Neural crest cell (in vitro differentiated cells): ENCODE measurements at places on chromosomes 3 and 15.

GRCh38 chr3:148646126-148646665 lies 51.5 kb upstream of the AGTR1 start:
- no peak for DNase-seq
- no peaks in the 10 kb centered on the region for H3K27me3 ChIP-seq

DNA sequence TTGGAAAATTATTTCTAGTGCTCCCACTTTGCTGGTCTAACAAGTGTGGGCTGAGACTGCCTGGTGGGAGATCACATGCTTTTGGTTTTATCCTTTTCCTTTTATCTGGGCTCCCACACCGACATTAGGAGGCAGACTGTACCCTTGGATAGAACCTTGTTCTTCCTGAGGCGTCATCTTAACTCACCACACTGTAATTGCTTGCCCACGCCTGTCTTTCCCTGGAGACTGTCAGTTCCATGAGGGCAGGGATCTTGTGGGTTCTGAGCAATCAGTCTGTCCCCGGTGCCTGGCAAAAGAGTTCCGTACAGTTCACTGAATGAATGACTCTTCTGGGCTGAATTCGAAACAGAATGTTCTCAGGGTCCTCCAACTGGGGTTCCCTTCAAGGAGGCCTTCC lies 124.6 kb upstream of the ABHD17C start:
- no peak overlapping the region for H3K4me3 ChIP-seq
- H3K36me3 ChIP-seq: peaks cover 22% of the 10 kb centered on the region
- no peak for DNase-seq
- no peaks in the 10 kb centered on the region for H3K27me3 ChIP-seq
- H3K4me1 ChIP-seq: peaks cover 8% of the 10 kb centered on the region

DNA sequence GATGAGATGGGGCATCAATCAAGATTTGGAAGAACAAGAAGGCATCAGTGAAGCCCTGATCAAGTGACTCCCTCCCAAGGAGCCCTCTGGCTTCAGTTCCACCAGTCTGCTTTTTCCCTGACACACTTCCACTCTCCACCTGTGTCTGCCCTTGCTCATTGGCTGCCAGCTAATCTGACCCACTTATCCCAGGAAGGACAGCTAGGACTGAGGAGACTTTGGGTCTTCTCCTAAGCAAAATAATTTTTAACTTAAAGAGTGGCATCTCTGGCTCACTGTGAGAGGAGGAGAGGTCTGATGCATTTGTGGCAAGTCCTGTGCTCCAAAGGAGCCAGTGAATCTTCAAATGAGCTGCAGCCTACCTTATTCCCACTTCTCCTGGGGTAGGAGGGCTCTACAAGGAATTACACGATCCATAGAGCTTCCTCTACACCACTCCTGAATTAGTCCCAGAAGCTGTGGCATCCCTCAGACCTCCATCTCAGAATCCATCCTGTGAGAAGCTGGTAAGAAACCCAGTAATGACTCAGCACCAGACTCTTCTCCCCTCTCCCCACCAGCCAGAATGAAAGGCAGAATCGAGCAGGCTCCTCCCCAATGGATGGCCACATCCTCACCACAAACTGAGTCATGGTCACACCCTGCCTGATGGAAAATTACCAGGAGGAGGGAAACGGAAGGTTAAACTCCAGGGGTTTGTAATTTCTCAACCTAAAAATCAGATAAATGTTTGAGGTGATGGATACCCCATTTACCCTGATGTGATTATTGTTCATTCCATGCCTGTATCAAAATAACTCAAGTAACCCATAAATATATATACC lies 6.3 kb upstream of the PKM start:
- H3K36me3 ChIP-seq: peaks cover 5% of the 10 kb centered on the region
- H3K27me3 ChIP-seq: no peaks in the 10 kb centered on the region
- H3K27ac ChIP-seq: peak overlapping the region; percentile 87
- H3K4me1 ChIP-seq: peaks cover 5% of the 10 kb centered on the region
- H3K4me3 ChIP-seq: no peak overlapping the region

DNA sequence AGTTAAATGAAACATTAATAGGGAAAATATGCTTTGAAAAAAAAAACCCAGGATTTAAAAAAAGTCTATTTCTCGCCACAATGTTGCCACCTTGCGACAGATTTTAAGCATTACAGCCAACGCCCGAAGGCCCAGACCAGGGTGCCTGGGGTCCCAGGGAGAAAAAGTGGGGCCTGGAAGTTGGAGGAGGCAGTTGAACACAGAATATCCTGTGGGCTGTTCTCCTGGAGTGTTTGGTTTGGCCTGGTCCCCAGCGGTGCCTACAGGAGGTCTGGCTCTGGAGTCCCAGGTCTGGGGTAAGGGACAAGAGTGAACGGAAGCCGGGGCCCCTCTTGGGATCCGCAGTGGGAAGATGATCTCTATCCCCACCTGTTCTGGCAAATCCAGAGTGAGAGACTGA lies 3.4 kb downstream of the RNU6-1 start:
- peaks cover 2% of the 10 kb centered on the region for H3K36me3 ChIP-seq
- H3K27me3 ChIP-seq: peaks cover 88% of the 10 kb centered on the region
- H3K4me3 ChIP-seq: peak overlapping the region; percentile 85
- H3K27ac ChIP-seq: no peak overlapping the region
- no peak for DNase-seq

GRCh38 chr3:4471907-4472306 lies 4.8 kb upstream of the SUMF1 start:
- no peaks in the 10 kb centered on the region for H3K36me3 ChIP-seq
- H3K4me1 ChIP-seq: peaks cover 9% of the 10 kb centered on the region
- H3K4me3 ChIP-seq: no peak overlapping the region
- H3K27me3 ChIP-seq: peaks cover 52% of the 10 kb centered on the region
- no peak for DNase-seq

- H3K36me3 ChIP-seq: no peaks in the 10 kb centered on the region
- no peak for DNase-seq
- H3K27ac ChIP-seq: no peak overlapping the region
- H3K27me3 ChIP-seq: no peaks in the 10 kb centered on the region
- H3K4me1 ChIP-seq: peaks cover 9% of the 10 kb centered on the region
Observed at GRCh38 chr3:196124608-196125007, 42.7 kb upstream of the TFRC start.

DNA sequence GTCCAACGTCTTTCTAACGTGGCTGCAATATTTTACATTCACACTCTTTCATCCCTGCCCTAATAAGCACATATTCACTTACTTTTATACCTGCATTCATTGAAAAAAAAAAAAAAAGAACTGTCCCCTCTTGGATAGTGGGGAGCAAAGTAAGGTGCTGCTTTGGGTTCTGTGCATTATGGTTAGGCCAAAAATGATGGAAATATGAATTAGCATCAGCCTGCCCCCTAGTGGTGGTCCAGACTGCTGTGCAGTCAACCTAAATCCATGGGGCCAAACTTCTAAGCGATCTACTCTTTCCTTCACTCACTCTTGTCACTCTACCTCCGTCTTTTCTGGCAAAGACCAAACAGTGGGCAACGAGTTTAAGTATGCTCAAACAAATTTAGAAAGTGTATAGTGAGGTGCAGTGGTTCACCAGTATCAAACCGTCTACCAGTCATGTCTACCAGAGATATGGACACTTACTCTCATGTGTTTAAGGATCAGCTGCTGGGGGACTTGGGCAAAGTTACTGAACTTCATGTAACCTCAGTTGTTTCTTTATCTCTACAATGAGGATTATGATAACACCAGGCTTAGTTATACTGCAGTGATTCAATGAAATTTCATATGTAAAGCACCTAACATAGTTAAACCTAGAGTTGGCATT lies 61.5 kb upstream of the GRM7 start:
- no peak overlapping the region for H3K4me3 ChIP-seq
- H3K4me1 ChIP-seq: no peaks in the 10 kb centered on the region
- no peaks in the 10 kb centered on the region for H3K36me3 ChIP-seq

GRCh38 chr3:18223571-18223970 lies 201.6 kb downstream of the SATB1 start:
- H3K4me1 ChIP-seq: peaks cover 36% of the 10 kb centered on the region
- DNase-seq: no peak
- peak overlapping the region; percentile 90 for H3K27ac ChIP-seq
- H3K36me3 ChIP-seq: no peaks in the 10 kb centered on the region

- H3K27ac ChIP-seq: no peak overlapping the region
- H3K36me3 ChIP-seq: no peaks in the 10 kb centered on the region
- peaks cover 4% of the 10 kb centered on the region for H3K4me1 ChIP-seq
- no peak for DNase-seq
- H3K27me3 ChIP-seq: no peaks in the 10 kb centered on the region
Observed at GRCh38 chr3:179029096-179029495, 42.5 kb downstream of the ZMAT3 start.

DNA sequence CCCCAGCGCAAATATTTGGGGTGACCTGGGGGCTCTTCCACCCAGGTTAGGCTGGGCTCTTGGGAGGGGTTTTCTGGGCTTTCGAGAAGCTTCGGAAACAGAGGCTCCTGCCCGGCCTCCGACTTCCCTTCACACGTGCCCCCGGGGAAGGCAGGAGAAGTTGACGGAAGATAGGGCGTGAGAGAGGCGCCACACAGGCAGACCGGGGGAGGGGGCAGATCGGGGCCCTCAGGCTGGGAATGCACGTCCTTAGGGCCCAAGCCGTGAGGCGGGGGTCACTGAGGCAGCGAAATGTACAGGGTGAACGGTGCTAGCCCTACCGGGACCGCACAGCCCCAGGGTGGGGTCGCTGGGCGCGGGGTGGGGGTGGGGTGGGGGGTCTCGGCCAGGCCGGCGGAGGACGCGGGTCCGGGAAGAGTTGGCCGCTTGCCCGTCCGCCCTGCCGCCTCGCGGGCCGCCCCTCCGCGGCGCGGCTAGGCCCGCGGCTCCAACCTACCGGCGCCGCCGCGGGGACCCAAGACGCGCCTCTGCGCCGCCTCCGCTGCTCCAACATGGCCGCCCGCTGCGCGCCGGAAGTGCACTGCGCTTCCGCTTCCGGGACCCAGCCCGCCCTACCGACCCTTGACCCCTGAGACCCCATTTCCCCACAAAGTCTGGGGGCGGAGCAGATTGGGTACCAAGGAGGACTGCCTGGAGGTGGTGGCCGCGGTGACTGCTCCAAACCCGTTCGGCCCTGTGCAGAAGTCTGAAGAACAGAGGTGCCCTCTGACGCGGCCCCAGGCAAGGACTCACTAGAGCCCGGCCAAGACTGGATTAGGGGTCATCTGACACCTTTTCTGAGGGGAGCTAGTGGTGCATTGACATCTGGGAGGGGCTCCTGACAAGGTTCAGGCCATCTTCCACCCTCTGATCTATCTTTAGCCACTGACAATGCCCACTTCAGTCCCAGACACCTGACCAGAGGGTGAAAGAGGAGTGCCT lies at the start of gene CCDC71:
CCDC71 (minus strand) TSS at position 561 of the 981 bp plus-strand sequence. CDS start 2,123 bp downstream, outside the sequence.
- peaks cover 33% of the 10 kb centered on the region for H3K4me1 ChIP-seq
- peak; percentile 58 for DNase-seq
- peak within 1 kb of the TSS; percentile 91 for H3K27ac ChIP-seq
- H3K36me3 ChIP-seq: peaks cover 9% of the 10 kb centered on the region
- peaks cover 2% of the 10 kb centered on the region for H3K27me3 ChIP-seq
- peak within 1 kb of the TSS; percentile 93 for H3K4me3 ChIP-seq

GRCh38 chr15:20348291-20348899 lies 193.2 kb downstream of the GOLGA6L6 start:
- H3K27me3 ChIP-seq: no peaks in the 10 kb centered on the region
- no peak for DNase-seq
- no peaks in the 10 kb centered on the region for H3K4me1 ChIP-seq
- peaks cover 21% of the 10 kb centered on the region for H3K36me3 ChIP-seq
- no peak overlapping the region for H3K4me3 ChIP-seq
- no peak overlapping the region for H3K27ac ChIP-seq

GRCh38 chr3:129622226-129622874 lies 15.9 kb upstream of the PLXND1 start:
- H3K36me3 ChIP-seq: no peaks in the 10 kb centered on the region
- peaks cover 58% of the 10 kb centered on the region for H3K4me1 ChIP-seq
- no peak overlapping the region for H3K27ac ChIP-seq

- no peak overlapping the region for H3K27ac ChIP-seq
- peaks cover 5% of the 10 kb centered on the region for H3K27me3 ChIP-seq
- H3K4me3 ChIP-seq: no peak overlapping the region
- no peak for DNase-seq
- H3K4me1 ChIP-seq: no peaks in the 10 kb centered on the region
Observed at GRCh38 chr3:143619231-143619630, 229.0 kb downstream of the SLC9A9 start.
